ENCODE measurements at places on chromosomes 16 and 17.
A peak's percentile ranks its signal among the peaks of the same experiment; 100 is the strongest.

DNA sequence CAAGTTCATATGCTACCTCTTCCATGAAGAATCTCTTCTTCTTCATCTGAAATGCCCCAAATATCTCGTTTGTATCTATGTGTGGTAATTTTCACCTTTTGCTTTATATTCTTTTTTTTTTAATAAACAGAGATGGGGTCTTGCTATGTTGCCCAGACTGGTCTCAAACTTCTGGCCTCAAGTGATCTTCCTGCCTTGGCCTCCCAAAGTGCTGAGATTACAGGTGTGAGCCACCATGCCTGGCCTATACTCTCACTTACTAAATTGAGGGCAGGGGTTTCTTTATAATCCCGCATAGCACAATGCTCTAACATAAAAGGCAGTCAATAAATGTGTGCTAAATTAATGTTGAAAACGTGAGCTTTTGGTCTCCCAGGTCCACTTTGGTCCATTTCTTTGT is 30.6 kb downstream of the RNF43 start:
- DNase-seq, result no peak

GRCh38 chr16:10681310-10682308 is 13.1 kb downstream of the TEKT5 start:
- DNase-seq, result no peak

GRCh38 chr16:3819746-3820724 is 60.5 kb downstream of the CREBBP start:
- peak; percentile 83 for DNase-seq

DNA sequence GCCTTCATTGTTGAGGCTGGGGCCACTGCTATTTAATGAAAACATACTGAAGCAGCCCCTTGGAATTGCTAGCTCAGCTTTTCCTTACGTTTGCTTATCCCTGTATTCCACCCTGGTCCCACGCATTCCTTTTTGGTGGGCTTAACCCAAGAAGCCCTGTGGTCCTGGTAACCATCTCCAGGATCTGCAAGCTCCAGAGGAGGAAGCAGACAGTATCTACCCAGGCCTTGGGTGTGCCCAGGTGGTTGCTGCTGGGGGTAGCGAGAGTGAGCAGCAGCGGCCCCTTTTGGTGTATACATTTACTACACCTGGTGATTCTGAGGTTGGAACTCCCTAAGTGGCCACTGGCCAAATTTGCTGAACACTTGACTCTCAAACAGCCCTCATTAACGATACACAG is 97.7 kb downstream of the CBLN1 start:
- no peak for DNase-seq

DNA sequence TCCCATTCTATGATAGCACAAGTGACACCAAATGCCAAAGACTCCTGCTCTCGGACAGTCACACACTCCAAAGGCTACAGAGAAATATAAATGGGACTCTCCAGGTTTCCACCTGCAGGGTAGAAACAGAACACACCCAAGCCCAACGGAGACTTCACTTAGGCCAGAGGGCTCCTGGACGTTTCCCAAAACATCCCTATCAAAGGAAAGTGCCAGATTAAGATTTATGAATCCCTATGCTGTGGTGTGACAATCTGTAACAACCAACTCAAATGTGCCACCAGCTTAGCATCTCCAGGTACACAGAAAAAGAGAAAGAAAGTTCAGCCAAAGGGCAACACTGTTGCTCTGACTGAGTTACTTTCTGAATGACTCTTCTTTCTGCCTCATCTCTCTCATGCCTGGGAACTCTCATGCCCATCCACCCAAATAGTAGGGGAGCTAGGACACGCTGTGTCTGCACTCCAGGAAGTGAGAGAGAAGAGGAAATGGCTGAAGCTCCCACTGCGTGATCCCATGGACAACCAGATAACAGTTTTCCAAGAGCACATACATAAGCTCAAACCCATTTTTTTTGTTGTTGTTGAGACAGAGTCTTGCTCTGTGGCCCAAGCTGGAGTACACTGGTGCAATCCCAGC is 49.7 kb downstream of the SMG6 start:
- DNase-seq, result no peak

GRCh38 chr16:51540259-51540658 is 389.2 kb upstream of the SALL1 start:
- DNase-seq, result no peak

DNA sequence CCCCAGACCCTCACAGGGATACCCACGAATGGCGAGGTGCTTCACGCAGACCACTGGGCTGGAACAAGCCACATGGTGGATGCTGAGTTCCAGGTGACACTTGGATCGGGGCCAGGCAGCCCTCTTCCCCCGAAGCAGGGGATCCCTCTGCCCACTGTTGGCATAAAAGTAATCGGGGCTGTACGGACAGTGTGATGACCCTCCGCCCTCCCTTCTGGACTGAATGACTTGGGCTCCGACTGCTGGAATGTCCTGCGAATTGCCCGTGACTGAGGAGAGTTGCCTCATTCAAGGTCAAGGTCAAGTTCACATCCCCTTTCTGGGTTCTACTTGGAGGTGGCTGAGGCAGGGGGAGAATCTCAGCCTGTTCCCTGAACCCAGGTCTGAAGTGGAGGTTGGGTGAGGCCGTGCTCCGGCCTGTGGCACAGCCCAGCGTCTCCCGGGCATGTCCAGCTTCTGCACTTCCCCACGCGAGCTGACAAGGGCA is 28.5 kb upstream of the CREBBP start:
- no peak for DNase-seq

GRCh38 chr17:6641247-6641863 is 495 bp downstream of the TXNDC17 start:
- no peak for DNase-seq

DNA sequence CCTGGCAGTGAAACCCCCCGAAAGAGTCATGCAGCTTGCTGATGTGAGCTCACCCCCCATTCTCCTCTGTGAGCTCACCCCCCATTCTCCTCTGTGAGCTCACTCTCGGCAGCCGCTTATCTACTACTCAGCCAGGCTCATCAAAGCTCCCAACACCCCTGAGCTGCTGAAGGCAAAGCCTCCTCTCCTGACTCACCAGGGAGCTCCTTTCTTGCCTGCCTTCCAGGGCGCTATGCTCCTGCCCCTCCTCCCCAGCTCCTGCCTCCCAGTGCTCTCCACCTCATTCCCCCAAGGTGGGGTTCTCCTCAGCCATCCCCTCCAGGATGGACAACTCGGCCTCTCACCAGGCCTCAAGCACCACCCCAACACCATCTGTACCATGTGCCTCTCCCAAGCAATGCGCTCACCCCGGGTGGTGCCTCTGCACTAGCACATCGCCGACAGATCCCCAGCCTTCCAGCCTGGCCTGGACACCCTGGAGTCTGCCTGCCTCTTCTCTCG is 27.7 kb upstream of the FAAP100 start:
- no peak for DNase-seq

DNA sequence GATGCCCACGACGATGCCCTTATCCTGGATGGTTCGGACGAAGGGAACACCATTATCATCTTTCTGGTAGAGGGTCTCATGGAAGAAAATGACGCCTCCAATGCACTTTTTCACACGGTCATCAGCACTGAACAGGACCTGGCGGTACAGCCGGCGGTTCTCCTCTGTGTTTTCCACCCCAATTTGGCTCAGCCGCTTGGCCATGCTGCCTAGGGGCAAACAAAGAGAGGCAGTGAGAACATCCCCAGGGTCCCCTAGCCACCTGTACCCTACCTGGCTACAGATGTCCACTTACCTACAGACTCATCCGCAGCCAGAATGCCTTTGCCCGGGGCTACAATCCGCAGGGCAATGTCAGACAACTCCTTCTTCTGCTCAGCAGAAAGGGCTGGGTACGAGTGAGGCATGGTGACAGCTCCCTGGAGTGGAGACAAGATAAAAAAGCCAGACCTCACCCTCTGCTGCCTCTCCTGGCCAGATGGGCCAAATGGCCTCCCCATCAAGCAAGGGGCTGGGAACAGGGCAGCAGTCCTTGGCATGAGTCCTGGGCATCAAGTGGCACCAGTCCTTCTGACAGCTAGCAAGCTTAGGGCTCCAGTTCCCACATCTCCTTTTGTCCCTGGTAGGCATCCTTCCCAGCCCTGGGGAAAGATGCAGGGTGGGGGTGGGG is 1.4 kb downstream of the ALDOC start:
- no peak for DNase-seq

- no peak for DNase-seq
Observed at GRCh38 chr17:73105431-73105830, 12.9 kb upstream of the SLC39A11 start.

DNA sequence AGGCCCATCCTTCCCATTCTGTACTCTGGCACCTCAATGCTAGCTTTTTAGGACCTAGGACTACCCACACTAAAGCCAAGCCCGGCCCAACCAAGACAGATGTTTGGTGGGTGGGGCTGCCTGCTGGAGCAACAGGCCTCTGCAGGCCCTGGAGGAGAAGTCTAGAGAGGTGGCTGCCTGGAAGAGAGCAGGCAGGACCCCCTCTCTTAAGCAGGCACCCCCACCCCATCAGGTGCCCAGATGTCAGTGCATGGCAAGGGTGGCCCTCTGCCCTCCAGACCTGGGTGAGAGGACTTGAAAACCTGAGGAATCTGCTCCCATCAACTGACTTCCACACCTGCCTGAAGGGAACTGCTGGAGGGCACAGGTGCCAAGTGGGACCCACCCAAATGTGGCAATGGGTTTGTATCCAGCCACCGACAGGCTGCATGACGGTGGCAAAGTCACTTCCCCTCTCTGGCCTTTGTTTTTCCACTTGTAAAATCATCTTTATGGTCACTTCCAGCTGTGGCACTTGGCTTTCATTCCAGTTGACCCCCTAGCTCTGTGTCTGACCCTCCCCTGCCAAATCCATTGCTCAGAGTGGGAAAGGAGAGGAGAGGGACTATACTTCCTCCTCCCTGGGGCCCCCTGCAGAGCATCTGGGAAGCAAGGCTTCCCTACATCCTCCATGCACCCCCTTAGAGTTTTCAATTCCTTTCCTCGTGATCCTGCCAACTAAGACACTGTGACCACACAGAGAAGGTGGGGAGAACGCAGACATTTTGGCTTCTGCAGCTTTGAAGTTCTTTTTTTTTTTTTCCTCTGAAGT is 1.7 kb upstream of the STAT5A start:
- no peak for DNase-seq

GRCh38 chr17:59377410-59377809 is 46.0 kb downstream of the YPEL2 start:
- no peak for DNase-seq

- no peak for DNase-seq
Observed at GRCh38 chr17:31660684-31661083, 198.4 kb downstream of the COPRS start.

GRCh38 chr16:56641166-56641565 is 2.7 kb downstream of the MT1A start:
- DNase-seq, result no peak

- DNase-seq, result no peak
Observed at GRCh38 chr17:61321344-61321743, 78.3 kb upstream of the TBX2 start.

- DNase-seq, result peak; percentile 76
Observed at GRCh38 chr17:49995055-49995738, at the start of gene DLX3. Gene DLX3, minus strand, starts transcription at chr17:49995224. Its CDS starts 226 bp downstream, at chr17:49994998.

DNA sequence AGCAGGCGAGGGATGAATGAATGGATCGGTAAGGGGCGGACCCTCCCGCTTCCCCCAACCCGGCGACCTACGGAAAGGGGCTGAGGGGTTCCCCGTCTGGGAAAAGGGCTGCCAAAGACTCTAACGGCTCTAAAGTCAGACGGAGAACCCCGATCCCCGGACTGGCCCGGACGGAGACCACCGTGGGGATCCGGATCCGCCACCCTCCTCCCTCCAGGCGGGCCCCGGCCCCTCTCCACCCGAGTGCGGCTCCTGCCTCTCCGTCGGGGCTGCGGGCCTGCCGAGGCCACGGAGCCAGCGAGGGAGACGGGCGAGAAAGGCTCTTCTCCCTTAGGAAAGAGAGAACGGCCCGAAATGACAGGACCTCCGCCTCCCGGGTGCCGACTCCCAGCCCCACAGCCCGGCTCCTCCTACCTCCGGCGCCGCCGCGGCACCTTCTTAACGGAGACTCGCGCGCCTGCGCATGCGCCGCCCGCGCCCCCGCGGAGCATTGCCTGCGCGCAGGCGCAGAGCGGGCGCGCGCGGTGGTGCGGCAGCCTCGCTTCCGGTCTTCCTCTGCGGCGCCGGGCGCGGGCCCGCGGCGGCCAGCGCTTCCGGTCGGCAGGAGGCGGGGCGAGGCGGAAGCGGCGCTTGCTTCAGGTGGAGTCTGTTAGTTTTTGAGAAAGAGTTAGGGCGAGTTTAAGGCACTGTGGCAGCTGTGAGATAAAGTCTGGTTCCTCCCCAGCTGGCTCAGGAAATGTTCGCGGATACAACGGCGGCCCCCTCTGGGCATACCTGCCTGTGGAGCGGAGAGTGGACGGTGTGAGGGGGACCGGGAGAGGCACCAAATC is at the start of gene SLX4:
Gene SLX4 (minus strand): TSS at position 461 of the 830 bp plus-strand sequence. CDS start 2,642 bp downstream, outside the sequence.
- peak; percentile 65 for DNase-seq

- no peak for DNase-seq
Observed at GRCh38 chr17:16363749-16364536, 10.7 kb upstream of the CENPV start.

- no peak for DNase-seq
Observed at GRCh38 chr17:73318836-73319235, 7.0 kb upstream of the CDC42EP4 start.

DNA sequence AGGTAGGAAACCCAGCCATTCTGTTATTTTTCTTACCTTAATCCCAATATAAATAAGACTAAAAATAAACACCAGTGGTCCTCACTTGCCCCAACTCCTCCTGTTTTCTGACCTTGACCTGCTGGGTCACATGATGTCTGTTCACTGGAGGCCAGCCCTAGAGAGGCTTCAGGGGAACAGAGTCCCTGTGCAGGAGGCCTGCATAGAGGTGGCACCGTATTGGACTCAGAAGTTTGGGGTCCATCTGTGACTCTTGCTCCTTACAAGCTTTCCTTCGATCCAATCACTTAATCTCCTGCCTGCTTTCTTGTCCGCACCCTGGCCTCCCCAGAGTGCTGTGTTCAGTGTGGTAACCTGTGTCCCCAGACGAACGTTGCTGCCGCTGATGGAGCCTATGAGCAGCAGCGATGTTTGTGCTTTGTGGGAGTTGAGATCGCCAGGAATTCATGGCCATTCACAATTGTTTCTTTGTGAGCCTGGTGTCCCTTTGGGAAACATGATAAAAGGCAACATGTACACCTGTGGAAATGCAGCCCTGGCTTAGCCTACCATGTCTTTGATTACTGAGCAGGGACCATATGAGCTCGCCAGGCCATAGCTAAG is 4.7 kb downstream of the IGSF6 start:
- DNase-seq, result no peak

GRCh38 chr17:73099511-73099910 is 7.0 kb upstream of the SLC39A11 start:
- DNase-seq, result no peak
